ENCODE measurements at places on chromosomes 2 and 18. TPM values are rescaled to one million over a fixed set of nuclear protein-coding genes. Genes with fewer than 3 reads are reported as not detected.

DNA sequence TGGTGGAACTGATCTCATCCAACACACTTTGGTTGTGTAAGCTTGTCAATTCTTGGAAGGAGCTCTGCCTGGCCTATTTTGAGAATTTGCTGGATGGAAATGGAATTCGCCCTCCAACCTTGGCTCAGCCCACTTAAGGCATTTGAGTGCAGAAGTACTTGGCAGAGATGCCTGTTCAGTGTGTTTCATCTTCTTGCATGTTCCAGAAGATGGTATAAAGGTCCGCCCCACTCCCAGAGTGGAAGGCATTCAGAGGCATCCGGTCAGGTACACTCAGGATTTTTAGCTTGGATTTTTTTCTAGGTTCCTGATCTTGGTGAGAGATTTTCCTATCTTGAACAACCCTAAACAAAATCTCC, 61.3 kb upstream of the TXNDC2 start:
- DNase-seq = peak; percentile 55

DNA sequence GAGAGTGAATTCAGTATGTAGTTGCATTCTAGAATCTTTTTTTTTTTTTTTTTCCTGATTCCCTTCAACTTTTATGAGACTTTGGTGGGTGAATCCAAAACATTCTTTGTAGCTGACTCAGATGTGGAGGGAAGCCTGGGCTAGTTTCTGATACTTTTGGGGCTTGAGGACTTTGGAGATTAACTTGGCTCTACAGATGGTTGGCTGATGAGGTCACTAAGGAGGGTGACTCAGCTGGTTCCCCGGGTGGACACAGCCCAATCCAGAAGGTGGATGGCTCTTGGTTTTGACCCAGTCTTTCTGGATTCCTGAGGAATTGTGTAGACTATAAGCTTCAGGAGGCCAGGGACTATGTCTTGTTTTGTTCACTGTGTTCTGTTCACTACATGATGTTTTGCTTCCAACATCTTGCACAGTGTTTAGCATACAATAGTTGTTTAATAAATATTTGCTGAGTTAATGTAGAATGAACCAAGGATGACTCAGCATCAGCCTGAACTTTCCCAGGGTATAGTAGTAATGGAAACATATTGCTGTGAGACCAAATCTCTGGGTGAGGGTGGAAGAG, 30.5 kb downstream of the LAMA3 start:
- DNase-seq = peak; percentile 99

DNA sequence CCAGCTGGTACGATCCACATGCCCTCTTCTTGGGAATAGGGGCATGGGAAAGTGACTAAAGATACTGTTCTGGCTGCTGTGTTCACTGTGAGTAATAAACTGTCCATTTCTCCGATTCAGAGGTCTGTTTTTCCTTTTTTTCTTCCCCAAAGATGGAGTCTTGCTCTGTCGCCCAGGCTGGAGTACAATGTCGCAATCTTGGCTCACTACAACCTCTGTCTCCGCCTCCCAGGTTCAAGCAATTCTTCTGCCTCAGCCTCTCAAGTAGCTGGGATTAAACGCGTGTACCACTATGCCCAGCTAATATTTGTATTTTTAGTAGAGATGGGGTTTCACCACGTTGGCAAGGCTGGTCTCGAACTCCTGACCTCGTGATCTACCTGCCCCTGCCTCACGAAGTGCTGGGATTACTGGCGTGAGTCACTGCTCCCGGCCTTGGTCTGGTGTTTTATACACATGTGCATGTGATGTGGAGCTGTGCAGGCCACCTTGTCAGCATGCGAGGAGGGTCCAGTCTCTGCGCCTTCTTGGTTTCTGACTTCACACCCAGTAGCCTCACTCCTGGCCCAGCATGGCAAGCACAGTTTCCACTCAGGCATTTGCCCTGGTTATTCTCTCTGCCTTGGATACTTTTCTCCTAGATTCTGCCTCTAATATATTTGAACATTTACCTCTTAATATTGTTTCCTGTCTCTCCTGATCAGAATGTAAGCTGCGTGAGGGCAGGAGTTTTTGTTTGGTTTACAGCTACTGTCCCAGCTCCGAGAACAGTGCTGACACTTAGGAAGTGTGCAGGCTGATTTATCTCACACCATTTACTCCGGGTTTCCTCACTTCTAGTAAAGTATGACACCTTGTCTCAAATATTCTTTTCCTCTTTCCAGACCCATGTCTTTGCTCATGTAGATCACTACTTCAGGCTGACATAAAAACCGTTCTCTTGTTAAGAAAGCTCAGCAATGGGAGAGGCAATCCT, 19.7 kb downstream of the PTPN18 start:
- no peak for DNase-seq

DNA sequence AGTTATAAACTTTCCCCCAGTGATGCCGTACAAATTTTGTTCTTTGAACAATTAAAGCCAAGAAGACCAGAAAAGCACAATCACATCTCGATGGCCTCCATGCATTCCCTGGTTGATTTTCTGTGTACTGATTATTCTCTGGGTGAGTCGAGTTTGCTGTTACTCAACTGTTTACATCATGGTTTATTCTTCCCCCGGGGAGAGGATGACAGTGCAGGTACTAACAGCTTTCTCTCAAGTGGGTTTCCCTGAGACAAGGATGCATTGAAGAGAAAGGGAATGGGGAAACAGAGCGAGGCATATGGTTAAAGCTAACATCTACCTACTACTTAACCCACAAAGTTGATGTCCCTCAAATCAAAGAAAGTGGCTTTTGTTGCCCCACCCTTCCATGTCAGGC, 410.8 kb upstream of the FANCL start:
- DNase-seq = peak; percentile 2

DNA sequence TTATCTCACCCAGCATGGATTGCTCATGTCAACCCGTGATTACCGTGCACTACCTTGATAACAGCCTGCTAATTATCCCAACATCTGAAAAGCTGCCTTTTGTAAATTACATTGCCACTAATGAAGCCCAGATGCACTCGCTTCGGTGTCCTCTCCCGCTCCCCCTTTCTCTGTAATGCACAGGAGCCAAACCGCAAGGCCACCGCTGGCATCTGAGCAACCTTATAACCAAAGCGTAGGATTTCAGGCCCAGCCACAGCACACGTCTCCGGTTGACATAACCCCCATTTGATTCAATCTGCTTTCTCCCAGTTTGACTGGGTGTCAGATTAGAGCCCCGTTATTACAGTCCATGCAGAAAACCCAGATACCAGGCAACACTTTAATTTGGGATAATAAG, 341.2 kb downstream of the ALK start:
- DNase-seq = no peak

DNA sequence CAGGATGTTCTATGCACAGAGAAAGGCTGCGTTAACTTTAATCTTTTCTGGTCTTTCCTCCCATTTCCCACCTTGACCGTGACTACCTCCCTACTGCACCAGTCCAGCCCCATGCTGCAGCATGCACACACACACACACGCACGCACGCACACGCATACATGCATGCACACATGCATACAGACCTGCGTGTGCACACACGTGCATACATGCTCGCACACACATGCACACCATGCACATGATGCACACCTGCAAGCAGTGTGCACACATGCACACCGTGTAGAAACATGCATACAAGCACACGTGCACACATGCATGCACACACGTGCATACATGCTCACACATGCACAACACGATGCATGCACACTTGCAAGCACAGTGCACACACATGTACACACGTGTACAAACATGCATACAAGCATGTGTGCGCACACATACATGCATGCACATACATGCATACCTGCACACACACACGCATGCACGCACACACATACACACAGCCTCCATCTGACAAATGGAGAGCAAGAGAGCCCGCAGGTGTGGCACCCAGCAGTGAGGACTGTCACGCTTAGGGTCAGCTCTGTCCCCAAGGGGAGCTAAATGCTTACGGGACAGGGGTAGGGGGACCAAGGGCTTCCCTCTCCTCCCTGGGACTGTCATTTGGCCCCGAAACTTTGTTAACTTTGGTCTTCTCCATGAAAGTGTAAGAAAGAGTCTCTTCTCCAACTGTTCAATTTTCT, 18.2 kb downstream of the SNORC start:
- DNase-seq = no peak

DNA sequence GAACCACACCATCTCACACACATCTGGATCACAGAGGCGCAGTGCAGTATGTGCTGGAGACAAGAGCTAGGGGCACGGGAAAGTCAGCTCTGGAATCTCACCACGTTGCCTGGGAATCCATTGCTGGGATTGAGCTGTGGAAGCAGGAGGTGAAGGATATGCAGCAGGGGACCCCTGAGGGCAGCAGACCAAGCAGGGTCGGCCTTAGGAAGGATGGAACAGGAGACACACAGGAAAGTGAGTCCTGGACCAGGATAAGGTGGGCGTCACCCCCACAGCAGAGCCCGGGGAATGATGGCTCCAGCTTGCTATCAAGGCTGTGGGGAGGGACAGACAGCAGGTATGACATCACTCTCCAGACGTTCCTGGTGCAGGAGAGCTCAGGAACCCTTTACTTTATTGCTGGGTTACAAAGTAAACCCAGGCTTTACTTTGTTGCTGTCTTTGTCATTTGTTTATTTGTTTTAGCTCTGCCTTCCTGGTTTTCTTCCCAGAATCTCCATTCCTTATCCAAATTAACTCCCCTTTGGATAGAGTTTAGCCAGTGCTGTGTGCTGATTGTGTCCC, 329.8 kb upstream of the MYT1L start:
- peak; percentile 51 for DNase-seq

DNA sequence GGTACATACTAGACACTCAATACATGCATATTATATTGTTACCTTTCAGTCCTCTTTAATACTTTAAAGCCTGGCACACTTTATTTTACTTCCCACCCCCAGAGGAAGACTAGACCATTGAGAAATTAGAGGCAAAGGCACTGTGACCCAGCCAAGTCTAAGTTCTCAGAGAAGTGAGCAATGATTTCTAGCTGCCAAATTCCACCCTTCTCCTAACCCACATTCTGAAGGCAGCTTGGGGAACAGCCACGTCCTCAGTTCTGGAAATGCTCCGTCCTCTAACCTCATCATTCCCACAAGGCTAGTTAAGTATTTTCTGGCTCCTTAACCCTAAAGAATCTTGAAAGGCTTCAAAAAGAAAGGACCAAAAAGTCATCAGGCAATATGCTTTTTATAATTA, 86.6 kb downstream of the COL5A2 start:
- no peak for DNase-seq

DNA sequence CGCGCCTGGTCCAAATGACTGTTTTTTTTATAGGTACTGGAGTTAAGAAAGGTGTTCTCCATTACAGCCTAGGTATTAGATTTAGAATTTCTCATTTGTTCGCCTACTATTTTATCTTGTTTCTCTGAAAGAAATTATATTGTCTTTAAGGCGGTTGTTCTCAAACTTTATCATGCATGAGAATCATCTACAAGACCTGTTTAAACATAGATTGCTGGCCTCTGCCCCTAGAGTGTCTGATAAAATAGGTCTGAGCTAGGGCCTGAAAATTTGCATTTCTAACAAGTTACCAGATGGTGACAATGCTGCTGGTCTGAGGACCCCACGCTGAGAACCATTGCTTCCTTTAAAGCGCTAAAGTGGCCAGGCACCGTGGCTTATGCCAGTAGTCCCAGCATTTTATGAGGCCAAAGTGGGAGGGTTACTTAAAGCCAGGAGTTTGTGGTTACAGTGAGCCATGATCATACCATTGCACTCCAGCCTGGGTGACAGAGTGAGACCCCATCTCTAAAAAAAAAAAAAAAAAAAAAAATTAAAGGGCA, 34.0 kb upstream of the RNF138 start:
- peak; percentile 28 for DNase-seq

DNA sequence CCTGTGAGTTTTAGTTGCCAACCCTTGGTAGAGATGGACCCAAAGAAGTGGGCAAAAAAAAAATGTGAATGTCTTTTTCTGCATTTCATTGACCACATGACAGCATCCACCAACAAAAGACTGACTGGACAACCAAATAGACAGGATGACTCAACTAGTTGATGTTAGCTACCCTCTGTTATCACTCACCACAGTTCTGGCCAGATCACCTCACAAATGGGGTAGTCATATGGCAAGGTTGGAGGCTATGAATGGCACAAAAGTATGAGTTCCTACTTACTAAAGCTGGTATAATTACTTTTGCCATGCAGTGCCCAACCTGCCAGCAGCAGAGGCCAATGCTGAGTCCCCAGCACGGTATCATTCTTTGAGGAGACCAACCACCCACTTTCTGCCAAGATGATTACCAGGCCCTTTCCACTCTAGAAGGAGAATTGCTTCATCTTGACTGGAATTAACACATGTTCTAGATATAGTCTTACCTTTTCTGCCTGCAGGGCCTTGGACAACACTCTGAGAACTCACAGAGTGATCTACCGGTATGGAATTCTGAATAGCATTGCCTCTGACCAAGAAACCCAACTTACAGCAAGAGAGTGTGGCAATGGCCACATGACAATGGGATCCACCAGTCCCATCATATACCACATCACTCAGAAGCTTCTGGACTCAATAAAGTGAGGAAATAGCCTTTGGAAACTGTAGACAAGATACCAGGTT, 20.1 kb upstream of the TCF7L1 start:
- DNase-seq = peak; percentile 68

DNA sequence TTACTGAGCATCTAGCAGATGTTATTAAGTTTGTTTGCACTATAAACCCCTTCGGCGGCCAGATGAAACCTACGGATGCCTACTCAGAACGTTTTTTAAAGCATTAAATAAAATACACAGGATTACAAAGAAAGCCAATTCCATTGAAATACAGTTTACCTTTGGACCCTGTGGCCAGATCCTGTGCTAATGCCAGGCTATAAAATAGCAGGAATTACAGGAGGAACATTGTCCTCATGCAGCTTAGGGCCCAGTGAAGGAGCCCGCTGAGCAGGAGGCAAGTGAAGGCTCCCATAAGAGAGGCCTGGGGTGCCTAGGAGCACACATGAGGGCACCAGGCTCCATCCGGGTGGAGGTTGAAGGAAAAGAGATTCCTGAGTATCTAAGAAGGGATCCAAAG, 310.4 kb downstream of the MTX2 start:
- no peak for DNase-seq

- DNase-seq = no peak
Measured at GRCh38 chr2:145116834-145117725, 597.2 kb upstream of the ZEB2 start.

- DNase-seq = no peak
Measured at GRCh38 chr2:68932402-68932801, 20.3 kb downstream of the GKN2 start.

GRCh38 chr18:80075940-80076339, 33.1 kb upstream of the ADNP2 start:
- DNase-seq = no peak

GRCh38 chr2:23475036-23475435, 90.1 kb downstream of the KLHL29 start:
- DNase-seq = no peak

The CMPK2 gene
- total RNA-seq = 134 TPM

The GAREM2 gene
- not detected for total RNA-seq

The CPO gene
- total RNA-seq = not detected

The LAMA3 gene
- 2.4 TPM for total RNA-seq

The SPP2 gene
- 0.27 TPM for total RNA-seq

The D2HGDH gene
- total RNA-seq = 6.1 TPM

The REG1B gene
- total RNA-seq = not detected

The RBM45 gene
- total RNA-seq = 10.0 TPM

The COL5A2 gene
- 131 TPM for total RNA-seq

The ABCG8 gene
- total RNA-seq = not detected
